ELF-1 (cell line): ENCODE measurements at places on chromosomes 1 and 21.

DNA sequence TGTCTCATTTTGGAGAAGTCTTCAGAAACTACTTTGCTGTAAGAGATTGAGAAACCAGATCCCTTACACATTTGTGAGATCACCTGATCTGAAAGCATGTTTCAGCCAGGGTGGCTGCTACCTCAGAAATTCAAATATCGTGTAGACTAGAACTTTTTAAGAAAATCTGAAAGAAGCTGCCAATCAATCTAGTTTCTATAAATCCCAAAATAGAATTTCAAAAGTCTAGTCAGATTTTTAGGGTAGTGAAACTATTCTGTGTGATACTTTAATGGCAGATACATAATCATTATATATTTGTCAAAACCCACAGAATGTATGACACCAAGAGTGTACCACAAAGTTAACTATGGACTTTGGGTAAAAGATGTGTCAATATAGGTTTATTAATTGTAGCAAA lies 79.9 kb upstream of the PLPPR5 start:
- DNase-seq = no peak

DNA sequence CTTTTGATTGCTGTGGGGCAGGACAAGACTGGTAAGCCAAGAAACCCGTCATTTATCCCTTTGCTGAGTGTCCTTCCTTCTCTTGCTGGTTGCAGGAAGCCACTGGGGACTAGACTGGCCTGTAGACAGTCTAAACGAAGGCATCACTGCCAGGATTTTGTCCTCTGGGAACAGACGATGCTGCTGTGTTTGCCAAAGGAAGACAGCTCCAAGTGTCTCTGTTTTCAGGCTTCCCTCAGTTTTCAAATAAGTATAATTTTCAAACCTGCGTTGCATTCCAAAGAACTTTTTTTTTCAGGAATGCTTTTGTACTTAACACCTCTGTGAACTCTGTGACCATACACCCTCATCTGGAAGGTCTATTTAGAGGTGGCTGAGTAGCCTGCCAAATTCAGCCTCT lies 269.4 kb downstream of the HLX start:
- no peak for DNase-seq

- peak; percentile 87 for DNase-seq
Measured at GRCh38 chr1:2311184-2312032, 79.9 kb downstream of the MORN1 start.

GRCh38 chr1:230807029-230807428 lies 59.8 kb downstream of the CAPN9 start:
- no peak for DNase-seq

DNA sequence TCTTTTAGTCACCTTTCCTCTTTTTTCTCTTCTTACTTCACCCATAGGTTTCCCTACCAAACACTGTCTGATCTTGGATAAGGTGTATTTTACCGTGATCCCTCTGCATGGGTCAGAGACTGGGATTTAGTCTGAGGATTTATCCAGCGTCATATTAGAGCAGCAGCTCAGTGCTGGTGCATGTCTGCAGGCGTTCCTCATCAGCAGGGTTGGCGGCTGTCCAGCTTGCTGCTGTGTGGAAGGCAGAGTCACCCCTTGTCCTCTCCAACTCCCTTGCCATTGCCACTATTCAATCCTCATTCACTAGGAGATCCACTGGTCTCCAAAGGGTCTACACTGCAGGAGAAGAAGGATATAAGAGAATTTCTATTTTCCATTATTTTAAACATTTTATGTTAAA lies 7.3 kb upstream of the FAM78B start:
- DNase-seq = no peak

DNA sequence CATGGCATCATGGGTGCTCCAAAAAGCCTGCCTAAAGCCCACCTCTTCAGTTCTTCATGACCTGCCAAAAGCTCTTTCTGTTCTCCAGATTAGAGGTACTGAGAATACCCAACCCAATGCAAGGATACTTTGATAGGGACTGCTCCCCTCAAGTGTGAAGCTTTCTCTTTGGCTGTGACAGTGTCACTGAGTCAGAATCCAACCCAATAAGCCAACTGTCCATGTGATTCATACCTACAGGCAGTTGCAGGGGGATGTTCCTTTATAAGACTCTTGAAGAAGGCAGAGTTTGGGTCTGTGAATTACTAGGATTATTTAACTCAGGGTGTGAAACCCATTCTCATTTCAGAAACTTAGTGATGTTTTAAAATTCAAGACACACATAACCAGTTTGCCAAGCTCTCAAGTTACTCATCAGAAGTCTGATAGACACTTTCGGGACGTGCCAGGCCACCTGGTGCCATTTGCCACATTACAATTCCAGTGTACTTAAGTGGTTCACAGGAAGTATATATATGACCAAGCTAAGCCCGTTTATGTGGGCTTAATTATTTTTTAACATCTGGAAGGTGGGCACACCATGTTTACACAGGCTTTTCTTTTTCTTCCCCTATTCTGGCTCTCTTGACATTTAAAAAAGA lies 265.8 kb downstream of the NFIA start:
- DNase-seq = no peak
